Erythroblast (primary cell): ENCODE measurements at places on chromosomes 7 and 10.

DNA sequence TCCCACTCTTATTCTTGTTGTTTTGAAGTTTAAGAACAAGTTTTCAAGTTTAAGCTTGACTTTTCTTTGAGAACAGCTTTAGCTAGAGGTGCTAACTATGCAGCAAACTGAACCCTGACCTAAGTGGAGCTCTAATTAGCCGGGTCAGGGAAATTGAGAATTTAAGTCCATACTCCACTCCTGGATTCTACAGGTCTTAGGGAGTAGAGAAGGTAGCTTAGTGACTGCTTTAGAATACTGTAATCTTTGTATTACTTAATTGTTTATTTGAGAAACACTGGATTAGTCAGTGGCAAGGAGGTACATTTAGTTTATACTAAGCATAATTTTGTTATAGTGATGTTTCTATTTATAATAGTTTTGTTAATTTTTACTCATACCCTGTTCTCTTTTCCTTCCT is 74.6 kb upstream of the STRIP2 start:
- DNase-seq = no peak

DNA sequence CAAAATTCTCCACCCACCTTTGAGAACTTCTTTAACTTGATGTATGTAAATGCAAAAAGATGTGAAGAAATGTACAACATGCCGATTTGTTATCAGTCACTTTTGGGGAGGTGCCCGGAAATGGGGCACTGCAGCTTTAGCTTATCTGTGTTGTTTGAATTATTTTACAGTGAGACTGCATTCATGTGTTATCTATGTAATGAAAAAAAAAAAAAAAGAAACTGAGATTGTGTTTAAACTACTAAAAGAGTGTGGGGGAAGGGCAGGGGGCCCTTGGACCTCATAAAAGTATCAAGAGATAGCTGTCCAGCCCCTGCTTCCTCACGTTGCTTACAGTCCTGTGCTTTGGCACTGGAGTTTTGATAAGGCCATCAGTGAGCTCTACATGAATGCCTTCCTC is 259.4 kb downstream of the STK31 start:
- no peak for DNase-seq

DNA sequence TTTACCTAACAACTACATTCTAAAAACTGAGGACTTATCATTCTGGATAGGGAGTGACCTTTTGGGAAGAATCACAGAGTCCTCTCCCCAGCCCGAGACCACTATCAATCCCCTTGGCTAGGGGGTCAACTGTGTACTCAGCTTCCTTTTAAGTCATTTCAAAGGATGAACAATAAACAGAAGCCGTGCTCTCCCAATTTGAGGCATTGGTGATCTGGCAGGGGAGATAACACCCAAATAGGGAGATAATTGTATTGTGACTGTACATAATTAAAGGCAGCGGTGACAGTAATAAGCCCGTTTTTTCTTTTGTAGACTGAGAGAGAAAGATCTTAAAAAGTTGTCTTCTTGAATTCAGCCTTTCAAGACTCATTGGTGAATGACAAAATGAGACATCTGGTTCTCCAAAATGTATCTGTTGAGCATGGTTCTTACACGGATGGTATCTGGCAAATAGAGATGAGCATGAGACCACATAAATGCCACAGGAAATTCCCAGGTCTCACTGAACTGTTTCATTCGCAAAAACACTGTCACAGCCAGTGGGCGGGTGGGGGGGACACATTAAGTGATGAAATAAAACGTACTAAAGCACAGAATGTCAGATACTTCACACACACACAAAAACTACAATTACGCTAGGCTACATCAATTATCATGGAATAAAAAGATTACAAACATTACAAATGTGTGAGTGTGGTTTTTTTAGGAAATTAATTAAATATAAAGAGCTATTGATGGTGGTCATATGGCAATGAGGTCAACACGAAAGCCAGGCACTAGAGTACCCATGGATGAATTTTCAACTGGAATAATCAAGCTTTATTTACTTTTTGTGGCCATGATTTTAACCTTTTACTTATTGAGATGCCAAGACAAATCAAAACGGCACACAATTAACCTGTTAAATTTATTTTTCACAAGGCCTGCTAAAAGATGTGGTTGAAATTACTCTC is 108.4 kb downstream of the HIPK2 start:
- no peak for DNase-seq

- no peak for DNase-seq
Measured at GRCh38 chr7:50502001-50502684, 52.0 kb upstream of the FIGNL1 start.
